ENCODE measurements at places on chromosomes 6 and 20. TPM values are rescaled to one million over a fixed set of nuclear protein-coding genes. Genes with fewer than 3 reads are reported as not detected.

ABHD16B gene
- not detected for total RNA-seq

HLA-DRA gene
- total RNA-seq: not detected

FAM110A gene
- 2.8 TPM for total RNA-seq

SNX9 gene
- 50.4 TPM for total RNA-seq

RAB44 gene
- total RNA-seq: not detected

CARMIL1 gene
- total RNA-seq: 8.2 TPM

TCF21 gene
- total RNA-seq: not detected

RWDD1 gene
- total RNA-seq: 24.7 TPM

Data from pulmonary artery endothelial cell (primary cell).